Kasumi-1 (cell line): ENCODE measurements at places on chromosomes 16 and 17.

- DNase-seq, result peak; percentile 36
Observed at GRCh38 chr16:11667824-11668622, at the start of gene SNN. Gene SNN, plus strand, starts transcription at chr16:11668455. Its CDS starts 7,605 bp downstream, at chr16:11676060.

DNA sequence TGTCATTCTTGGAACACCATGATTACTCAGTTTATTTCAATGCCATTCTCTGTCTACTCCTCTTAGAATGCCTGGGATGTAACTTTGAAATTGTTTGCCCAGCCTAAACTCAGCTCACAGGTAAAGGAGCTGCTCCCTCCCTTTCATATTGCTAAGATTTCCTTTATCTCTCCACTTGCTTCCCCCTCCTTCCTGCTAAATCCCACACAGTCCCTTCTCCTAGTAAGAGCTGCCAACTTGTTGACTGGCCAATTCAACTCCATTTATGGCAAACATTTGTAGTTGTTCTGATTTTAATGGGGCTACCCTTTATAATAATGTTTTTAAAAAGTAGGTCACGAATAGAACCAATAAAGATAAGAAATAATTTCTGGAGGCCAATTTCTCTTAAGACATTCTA, 146.1 kb downstream of the SKAP1 start:
- DNase-seq, result no peak

DNA sequence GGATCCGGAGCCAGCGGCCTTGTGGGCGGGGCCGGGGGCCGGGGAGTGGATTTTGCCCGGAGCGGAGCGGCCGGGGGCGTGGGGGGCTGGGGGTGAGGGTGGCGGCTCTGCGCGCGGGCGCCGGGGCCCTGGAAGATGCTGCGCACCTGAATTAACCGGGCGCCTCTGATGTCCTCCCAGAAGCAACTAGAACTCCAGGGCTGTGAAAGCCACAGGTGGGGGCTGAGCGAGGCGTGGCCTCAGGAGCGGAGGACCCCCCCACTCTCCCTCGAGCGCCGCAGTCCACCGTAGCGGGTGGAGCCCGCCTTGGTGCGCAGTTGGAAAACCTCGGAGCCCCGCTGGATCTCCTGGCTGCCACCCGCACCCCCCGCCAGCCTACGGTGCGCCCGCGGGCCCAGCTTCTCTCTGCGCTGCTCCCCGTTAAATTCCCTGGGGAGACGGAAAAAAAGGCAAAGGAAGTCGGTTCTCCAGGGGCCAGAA, 549 bp downstream of the SLC26A11 start:
- no peak for DNase-seq

DNA sequence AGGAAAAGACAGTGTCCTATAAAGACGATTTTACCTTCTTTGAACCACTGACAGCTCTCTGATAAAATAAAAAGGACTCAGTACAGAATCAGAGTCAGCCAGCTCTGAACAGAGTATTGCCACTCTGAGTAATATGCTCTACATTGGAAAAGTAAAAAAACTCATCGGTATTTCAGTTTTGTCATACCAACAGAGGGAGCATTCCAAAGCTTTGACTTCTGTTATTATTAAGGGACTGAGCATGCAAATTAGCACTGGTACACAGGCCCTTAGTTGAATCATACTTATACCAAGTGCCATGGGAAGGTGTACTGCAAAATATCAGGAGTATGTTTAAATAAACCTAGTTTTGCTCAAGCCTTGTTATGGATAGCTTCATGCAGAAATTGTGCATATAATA, 509.0 kb upstream of the KIF2B start:
- no peak for DNase-seq

GRCh38 chr16:80717611-80718010, 86.8 kb downstream of the CDYL2 start:
- no peak for DNase-seq

GRCh38 chr16:48394355-48394703, 9.1 kb upstream of the SIAH1 start:
- DNase-seq, result no peak

DNA sequence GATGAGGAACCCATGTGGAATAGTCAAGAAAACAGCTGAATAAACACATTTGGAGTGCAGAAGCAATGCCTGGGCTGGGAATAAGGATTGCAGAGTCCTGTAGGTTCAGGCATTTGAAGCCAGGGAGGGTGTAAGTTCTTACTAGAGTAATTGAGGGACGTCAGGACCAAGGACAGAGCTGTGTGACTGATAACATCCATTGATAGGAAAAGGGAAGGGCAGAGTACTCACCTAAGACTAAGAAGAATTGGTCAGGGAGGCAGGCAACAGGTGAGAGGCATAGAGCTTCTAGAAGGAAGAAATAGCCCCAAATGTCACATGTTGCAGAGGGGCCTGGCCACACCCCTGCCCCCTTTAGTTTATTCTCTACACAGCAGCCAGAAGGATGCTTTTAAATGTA, 79.8 kb upstream of the TMEM132E start:
- peak; percentile 9 for DNase-seq

GRCh38 chr17:44312396-44313104, 4.1 kb downstream of the RUNDC3A start:
- no peak for DNase-seq

- peak; percentile 45 for DNase-seq
Observed at GRCh38 chr17:39208893-39209292, 8.8 kb downstream of the RPL19 start.

DNA sequence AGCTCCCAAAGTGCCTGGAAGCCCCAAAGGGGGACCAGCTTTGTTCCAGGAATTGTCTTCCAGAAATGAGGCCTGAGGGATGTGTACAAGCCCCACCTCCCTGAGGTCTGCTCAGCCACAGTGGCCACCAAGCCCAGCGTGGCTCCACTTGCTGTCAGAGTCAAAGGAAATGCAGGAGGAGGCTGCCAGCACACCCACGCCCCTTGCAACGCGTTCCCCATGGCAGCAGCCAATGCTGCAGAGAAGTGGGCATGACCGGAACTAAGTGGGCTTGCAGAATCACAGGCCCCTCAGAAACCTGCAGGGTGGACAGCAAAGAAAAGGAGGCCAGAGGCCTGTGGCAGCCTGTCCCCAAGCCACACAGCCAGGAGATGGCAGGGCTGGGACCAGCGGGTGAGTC, 320.8 kb downstream of the FOXL1 start:
- no peak for DNase-seq

- peak; percentile 42 for DNase-seq
Observed at GRCh38 chr17:57739402-57740234, 5.5 kb downstream of the CCDC182 start.
